ENCODE measurements at places on chromosomes 16 and 17. TPM values are rescaled to one million over a fixed set of nuclear protein-coding genes. Genes with fewer than 3 reads are reported as not detected.
A peak's percentile ranks its signal among the peaks of the same experiment; 100 is the strongest.

GRCh38 chr16:70738083-70738977, 52.5 kb upstream of the MTSS2 start:
- H3K27ac ChIP-seq: peak overlapping the region; percentile 76
- peaks cover 19% of the 10 kb centered on the region for H3K36me3 ChIP-seq
- no peaks in the 10 kb centered on the region for H3K27me3 ChIP-seq

Gene KLHL10
- not detected for total RNA-seq

Gene KRT23
- total RNA-seq: not detected

Gene DOC2B
- total RNA-seq: 0.24 TPM

Gene PNMT
- 0.89 TPM for total RNA-seq

DNA sequence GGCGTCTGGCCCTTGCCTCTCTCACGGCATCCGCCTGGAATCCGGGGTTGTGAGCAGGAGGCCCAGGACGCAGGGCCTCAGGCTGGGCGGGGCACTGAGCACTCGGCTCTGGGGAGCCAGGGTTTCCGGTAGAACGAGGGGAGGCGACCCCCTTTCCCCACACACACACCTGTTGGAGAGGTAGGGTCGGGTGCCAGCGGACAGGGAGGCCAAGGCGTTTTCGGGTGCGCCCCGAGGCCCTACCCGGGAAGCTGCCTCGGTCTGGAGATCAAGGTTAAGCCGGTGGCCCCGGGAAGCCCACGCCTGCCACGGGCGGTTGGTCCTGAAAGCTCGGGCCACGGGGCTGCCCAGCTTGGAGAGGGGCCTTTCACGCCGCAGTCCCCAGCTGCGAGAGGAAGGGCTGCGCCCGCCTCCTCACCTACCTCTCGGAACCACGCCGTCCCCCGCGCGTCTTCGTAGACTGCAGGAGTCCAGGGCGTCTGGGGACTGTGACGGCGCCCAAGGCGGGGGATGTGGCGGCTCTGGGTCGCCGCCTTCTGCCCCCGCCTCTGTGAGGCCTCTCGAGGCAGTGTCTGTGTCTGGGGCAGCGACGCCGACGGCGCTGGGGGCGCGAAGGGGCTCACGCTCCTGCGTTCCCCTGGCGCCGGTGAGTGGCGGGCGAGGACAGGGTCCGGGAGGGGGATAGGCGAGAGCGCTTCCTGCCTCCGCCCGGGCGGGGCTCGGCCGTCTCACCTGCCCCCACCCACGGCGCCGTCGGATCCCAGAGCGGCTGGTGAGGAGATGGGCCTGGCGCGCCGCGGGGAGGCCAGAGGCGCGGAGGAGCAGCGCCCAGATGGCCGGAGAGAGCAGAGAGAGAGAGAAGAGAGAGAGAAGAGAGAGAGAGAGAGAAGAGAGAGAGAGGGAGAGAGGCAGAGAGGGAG, 20.3 kb upstream of the HOXB9 start:
- H3K27ac ChIP-seq: no peak overlapping the region
- peaks cover 41% of the 10 kb centered on the region for H3K27me3 ChIP-seq
- no peaks in the 10 kb centered on the region for H3K36me3 ChIP-seq
- H3K4me3 ChIP-seq: peak overlapping the region; percentile 70

Gene CRK
- total RNA-seq: 20.5 TPM

DNA sequence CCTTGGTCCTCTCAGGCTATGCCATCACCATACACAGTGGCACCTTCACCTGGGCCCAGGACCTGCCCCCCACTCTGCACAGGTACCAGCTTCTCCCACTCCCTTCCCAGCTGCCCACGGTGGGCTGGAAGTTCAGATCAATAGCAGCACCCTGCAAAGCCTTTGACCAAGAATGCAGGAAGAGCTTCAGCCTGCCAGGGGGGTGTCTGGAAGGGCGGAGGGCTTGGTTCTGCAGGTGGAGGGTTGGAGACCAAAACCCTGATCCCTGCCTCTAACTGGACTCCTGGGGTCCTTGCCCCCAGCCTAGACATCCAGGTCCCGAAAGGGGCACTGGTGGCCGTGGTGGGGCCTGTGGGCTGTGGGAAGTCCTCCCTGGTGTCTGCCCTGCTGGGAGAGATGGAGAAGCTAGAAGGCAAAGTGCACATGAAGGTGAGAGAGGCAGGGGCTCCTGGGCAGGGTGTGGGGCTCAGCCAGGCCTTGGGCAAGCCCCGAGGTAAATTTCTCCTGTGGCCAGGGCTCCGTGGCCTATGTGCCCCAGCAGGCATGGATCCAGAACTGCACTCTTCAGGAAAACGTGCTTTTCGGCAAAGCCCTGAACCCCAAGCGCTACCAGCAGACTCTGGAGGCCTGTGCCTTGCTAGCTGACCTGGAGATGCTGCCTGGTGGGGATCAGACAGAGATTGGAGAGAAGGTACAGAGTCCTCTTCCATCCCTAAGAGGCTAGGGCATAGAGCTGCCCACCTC, 34.3 kb downstream of the ABCC3 start:
- H3K27me3 ChIP-seq: no peaks in the 10 kb centered on the region
- H3K36me3 ChIP-seq: no peaks in the 10 kb centered on the region
- DNase-seq: no peak
- H3K4me1 ChIP-seq: no peaks in the 10 kb centered on the region
- H3K4me3 ChIP-seq: no peak overlapping the region

Gene TP53TG3B
- not detected for total RNA-seq

DNA sequence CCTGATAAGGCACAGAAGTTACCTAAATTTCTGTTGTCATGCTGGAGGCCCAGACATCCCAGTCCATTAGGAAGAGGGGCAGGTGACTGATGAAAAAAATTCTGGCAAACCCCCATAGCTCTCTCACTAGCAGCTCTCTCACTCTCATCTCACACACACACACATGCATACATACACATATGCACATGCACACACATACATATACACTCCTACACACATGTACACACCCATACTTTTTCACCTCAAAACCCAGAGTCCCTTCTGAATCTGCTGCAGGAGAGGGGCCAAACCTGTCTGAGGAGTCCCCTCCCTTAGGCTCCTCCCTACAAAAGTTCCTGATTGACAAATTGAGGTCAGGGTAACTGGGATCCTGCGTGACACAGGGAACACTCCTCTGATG, 22.6 kb upstream of the SDR42E2 start:
- no peak for DNase-seq
- H3K27me3 ChIP-seq: no peaks in the 10 kb centered on the region
- no peaks in the 10 kb centered on the region for H3K36me3 ChIP-seq
- H3K27ac ChIP-seq: no peak overlapping the region
- no peaks in the 10 kb centered on the region for H3K4me1 ChIP-seq

All from naive thymus-derived CD4-positive, alpha-beta T cell (primary cell).